ENCODE measurements at places on chromosomes 6 and 20.

DNA sequence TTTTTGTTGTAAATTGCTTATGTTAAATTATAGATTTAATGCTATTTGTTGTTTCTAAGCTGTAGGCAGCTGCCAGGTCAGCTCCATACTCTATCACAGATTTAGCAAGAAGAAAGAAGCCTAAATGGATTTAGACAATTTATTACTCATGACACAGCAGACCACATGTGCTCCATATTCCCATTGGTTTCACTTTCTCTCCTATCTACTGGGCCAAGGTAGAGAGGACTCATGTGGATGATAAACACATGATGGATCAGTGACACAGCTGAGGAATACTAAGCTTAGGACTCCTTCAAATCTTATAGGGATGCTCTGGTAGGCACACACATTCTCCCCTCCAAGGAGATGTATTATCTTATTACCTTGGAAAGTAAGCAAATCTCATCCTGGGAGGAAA lies 553.0 kb upstream of the ADGRB3 start:
- no peak for DNase-seq

- DNase-seq: no peak
Measured at GRCh38 chr6:129755787-129756186, 45.8 kb upstream of the ARHGAP18 start.

- DNase-seq: no peak
Measured at GRCh38 chr6:16637635-16638034, 123.6 kb downstream of the ATXN1 start.

DNA sequence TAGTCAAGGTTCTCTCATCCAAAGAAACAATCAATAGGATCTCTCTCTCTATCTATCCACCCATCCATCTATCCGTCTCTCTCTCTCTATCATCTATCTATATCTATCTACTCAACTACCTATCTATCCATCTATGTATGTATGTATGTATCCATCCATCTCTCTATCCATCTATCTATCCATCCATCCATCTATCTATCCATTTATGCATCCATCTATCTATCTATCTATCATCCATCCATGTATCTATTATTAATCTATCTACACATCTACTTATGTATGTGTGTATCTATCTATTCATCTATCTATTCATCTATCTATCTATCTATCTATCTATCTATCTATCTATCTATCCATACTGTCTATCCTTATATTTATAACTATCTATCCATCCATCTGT lies 99.3 kb downstream of the FNDC1 start:
- DNase-seq: no peak

DNA sequence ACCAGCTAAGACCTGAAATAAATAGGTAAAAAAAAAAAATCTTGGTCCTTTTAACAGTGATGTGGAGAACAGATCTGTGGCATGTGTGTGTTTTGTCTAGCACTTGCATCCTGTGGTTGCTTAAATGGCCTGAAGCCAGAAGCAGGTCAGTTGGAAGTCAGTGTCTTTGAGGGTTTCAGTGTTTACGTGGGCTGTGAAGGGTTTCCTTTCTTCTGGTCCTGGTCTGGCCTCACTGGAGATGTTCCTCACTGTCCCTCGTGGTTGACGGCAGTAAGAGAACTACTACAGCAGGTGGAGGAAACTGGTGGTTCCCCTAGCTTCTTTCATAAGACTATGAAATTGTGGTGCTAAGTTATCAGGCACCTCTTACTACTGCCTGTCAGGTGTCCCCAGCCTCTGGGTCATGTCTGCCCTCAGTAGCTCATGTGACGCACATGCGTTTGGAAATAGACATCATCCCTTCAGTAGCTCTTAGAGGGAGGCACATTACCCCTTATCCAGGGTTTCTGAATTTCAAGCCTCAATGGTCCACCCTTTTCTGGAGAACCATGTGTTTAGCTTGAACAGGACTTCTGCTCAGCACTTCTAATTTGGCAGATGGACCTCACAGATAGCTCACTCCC lies 59.4 kb upstream of the SCP2D1 start:
- DNase-seq: no peak

DNA sequence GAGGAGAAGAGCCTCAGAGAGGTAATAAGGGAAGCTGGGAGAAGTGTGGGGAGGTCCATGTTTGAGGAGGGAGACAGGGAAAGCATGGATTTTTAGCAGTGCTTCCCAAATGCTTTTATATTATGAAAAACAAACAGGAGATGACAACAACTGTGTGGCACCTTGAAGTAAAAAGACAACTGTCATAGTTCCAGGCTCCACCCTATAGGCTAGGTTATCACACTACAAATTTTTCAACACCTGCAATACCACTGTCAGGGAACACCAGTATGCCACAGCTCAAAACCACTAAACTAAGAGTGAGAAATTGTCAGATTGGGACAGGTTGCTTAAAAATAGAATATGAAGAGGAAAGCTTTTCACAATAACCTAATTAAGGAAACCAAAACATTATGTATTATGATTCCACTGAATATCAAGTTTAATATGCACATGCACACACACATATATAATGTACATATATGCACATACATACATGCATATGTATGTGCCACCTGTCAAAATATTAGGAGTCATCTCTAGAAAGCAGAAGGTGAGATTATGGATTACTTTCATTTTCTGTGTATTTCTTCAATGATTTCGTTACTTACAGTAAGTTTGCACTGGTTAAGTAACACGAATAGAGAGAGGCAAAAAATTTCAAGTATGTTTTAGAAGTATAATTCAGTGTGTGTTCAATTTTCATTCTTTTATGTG lies 261.2 kb downstream of the PTPRK start:
- no peak for DNase-seq

GRCh38 chr6:16741112-16742016 lies 19.9 kb downstream of the ATXN1 start:
- DNase-seq: no peak

Measured in activated T-helper 9 cell treated with anti-CD3 and anti-CD28 coated beads, Interleukin-2, amount 50 U/mL, for 16 hours (primary cell).